ENCODE measurements at places on chromosomes 2 and 18.

- DNase-seq = no peak
Measured at GRCh38 chr2:132581991-132582738, 87.8 kb downstream of the LYPD1 start.

GRCh38 chr2:173985605-173985992 lies 20.4 kb upstream of the SP3 start:
- DNase-seq = no peak

- no peak for DNase-seq
Measured at GRCh38 chr2:218193701-218194100, 23.3 kb upstream of the ARPC2 start.

DNA sequence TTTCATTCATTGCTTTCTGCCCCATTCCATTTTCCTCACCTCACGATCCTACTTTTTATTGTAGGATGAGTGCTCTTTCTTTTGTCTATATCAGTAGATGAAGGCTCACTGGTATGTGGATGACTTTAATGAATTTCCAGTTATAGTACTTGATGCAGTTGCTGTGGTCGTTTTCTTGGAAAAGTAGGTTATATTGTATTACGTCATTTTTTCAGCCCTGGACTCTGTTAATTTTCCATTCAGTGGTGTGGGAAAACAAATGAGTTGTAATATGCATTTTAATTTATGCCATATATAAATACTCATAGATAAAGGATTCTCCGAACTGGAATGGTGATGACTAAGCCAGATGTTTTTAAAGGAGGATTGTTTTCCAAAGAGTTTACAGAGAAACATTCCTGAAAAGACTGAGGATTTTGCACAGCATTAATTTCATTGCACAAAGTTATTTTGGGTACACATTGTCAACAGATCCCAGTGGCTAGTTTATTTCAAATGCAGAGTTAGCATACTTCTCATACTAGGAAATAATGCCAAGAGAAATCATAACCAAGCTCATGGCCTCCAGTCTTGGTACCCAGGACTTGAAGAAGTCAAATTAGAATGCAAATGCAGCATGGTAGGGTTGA lies 189.7 kb downstream of the PAX3 start:
- DNase-seq = no peak
